Kidney glomerular epithelial cell (primary cell): ENCODE measurements at places on chromosomes 6 and 20.

- peak; percentile 64 for DNase-seq
Observed at GRCh38 chr6:30678964-30679726, 6.3 kb upstream of the DHX16 start.

DNA sequence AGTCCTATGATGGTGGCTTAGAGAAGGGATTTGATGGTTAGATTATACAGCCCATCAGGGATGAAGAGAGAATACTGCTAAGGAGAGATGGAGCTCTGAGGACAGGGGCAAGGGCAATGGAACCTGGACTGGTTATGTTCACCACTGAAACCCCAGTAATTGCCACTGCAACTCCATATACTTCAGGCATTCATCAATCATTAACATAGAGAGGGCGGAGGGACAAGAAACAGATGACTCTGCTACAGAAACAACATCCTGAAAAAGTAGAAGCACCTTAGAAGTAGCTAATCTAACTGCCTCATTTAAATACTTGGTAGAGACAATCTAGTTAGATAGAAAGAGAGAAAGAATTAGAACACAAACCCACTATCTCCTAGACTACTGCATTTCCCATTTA is 89.8 kb downstream of the MDN1 start:
- DNase-seq = peak; percentile 8

DNA sequence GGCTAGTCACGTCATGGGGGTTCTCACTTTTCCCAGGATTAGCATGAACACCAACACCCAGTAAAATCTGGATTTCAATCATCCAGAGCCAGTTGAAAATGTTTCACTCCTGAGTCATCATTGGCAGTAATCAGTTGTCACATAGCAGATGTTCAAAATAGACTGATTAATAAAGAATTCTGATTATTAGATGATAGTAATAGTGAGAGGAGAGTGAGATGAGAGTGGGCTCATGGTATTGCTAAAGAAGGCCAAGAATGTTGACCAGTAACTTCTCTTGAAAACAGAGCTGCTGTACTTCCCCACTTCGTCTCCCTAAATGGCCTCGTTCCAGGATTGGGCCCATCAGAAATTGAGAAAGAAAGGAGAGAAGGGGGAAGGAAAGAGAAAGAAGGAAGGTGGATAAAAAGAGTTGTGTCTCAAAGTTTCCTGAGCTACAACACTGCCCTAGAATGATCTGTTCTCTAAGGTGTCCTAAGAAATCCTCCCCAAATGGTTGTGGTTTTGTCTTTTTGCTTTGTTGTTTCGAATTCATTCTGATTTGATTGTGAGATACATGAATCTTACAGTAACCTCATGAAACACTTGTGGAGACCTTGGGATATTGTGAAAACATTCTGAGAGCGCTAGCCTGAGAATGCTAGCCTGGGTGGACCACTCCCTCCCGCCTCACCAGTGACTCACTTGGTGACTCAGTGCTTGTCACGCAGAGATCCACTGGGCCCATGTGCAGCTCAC is 502.2 kb upstream of the JARID2 start:
- peak; percentile 96 for DNase-seq

DNA sequence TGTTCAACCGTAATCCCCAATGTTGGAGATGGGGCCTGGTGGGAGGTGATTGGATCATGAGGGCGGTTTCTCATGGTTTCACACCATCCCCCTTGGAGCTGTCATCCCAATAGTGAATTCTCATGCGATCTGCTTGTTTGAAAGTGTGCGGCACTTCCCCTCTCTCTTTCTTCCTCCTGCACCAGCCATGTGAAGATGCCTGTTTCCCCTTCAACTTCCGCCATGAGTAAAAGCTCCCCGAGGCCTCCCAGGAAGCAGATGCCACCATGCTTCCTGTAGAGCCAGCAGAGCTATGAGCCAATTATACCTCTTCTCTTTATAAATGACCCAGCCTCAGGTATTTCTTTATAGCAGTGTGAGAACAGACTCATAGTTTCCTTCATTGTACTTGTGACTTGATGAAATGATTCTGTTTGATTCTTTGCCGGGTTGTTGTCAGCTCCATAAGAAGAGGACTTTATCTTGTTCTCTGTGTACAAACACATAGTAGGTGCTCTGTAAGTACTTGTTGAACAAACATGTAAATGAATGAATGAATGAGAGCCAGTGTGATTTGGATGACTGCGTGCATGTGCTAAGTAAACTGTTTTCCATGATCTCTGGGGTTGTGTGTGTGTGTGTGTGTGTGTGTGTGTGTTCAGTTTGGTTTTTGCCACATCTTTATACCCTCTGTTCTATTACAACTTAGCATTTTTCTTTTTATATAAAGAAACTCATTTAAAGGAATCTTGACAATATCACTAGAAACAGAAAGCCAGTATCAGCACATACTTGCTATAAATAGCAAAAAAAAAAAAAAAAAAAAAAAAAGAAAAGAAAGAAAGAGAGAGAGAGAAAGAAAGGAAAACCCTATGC is 22.5 kb upstream of the PTGIS start:
- no peak for DNase-seq

- no peak for DNase-seq
Observed at GRCh38 chr6:155100087-155100486, 105.0 kb downstream of the TIAM2 start.

DNA sequence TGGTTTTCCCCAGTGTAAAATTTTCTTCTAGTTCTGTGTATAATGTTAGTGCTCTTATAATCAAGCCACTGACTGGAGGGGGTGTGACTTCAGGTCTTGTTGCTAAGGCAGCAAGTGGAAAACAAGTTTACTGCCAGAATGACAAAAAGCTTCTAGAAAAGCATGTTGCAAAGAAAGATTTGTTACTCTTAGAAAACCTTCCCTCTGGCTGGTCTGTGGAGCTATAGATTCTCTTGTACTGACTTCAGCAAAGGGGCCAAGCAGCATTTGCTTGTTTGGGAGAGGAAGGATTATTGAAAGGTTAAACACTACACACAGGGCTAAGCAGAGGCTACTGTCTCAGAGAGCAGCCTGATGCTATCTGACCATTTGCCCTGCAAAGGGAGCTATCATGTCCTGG is 288.8 kb downstream of the BTBD9 start:
- peak; percentile 6 for DNase-seq

DNA sequence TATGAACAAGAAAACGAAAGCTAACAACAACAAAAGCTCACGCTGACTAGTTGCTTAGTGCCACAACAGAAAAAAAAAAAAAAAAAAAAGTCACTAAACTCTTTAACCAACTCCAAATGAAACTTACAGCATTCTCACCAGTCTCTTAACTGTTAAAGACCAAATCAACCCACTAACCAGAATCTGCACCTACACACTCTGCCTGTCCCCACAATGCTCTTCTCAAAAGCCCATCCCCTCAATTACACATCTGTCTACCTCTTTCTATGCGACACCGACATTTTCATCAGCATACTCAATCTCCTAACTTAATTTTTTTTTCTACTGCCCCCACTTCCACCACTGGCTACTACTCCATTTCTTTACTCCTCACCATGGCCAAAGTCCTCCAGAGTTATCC is 34.3 kb downstream of the NOL7 start:
- no peak for DNase-seq

- DNase-seq = no peak
Observed at GRCh38 chr6:33699739-33700138, 11.8 kb downstream of the UQCC2 start.

DNA sequence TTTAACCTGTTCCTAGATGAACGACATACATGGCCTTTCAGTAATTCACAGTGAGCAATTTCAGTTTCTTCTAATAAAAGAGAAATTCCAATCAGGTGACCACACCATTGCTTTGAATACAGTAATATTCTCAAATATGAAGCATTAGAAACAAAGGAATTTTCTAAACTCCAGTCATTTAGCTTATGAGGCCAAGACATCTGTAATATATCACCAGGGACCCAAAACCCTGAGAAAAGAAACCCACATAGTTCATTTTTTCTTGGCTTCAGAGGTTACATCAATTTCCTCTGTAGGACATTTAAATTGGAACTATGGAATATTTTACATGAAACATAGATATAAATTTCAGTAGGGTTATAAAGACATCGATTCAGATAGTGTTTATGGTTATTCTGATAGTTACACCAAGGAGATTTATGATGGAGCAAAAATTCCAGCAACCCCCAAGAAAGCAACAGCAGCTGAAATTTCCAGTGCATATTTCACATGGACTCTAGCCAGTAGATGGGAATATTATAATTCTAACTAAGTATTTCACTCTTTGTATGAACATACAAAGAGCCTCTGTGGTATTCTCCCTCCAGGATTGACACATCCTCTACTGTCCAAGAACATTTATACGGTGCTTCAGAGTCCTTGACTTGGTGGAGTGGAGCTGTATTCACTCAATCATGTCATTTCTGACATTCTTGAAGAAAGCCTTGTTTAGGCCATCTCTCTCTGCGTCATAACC is 82.9 kb downstream of the ADGRG6 start:
- DNase-seq = no peak

GRCh38 chr20:51695574-51696303 is 72.5 kb downstream of the ATP9A start:
- no peak for DNase-seq

- peak; percentile 38 for DNase-seq
Observed at GRCh38 chr6:69985180-69985579, 118.8 kb downstream of the COL19A1 start.

- no peak for DNase-seq
Observed at GRCh38 chr6:39494998-39495397, 172.5 kb upstream of the KCNK16 start.

GRCh38 chr6:165660857-165661663 is 2.0 kb downstream of the PDE10A start:
- no peak for DNase-seq

- no peak for DNase-seq
Observed at GRCh38 chr20:20466341-20466879, 98.5 kb downstream of the INSM1 start.

- DNase-seq = no peak
Observed at GRCh38 chr6:103326760-103327757, 1532.7 kb downstream of the HACE1 start.

GRCh38 chr6:160005861-160006540 is 37.1 kb downstream of the IGF2R start:
- no peak for DNase-seq

- no peak for DNase-seq
Observed at GRCh38 chr20:15937179-15937578, 636.1 kb downstream of the KIF16B start.

GRCh38 chr6:19325335-19325789 is 511.8 kb upstream of the ID4 start:
- no peak for DNase-seq

DNA sequence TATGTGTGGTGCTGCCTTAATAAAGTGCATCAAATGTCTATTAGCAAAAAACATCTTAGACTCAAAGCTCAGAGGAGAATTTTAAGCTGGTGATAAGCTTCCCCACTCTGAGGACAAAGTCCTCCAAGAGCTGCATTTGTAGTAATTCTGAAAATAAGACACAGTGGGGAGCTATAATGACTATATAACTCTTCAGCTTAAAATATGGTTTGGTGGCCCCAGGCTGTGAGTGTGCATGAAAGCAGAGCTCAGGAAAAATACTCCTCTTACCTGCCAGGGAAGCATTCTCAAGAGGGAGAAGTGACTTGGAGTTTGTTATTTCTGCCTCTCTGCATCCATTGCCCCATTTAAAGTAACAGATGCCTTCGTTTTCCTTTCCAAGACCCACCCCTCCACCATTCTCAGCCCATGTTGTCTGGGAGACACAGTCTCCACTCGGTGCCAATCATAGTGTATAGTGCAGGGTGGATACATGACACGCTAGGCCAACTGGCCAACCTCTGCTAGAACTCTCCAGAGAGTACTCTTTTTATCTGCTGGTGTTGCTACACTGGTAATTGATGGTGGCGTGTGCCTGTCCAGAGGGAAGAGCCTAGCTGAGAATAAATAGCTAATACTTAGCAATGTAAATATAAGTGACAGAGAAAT is 229.2 kb downstream of the PHF3 start:
- no peak for DNase-seq

DNA sequence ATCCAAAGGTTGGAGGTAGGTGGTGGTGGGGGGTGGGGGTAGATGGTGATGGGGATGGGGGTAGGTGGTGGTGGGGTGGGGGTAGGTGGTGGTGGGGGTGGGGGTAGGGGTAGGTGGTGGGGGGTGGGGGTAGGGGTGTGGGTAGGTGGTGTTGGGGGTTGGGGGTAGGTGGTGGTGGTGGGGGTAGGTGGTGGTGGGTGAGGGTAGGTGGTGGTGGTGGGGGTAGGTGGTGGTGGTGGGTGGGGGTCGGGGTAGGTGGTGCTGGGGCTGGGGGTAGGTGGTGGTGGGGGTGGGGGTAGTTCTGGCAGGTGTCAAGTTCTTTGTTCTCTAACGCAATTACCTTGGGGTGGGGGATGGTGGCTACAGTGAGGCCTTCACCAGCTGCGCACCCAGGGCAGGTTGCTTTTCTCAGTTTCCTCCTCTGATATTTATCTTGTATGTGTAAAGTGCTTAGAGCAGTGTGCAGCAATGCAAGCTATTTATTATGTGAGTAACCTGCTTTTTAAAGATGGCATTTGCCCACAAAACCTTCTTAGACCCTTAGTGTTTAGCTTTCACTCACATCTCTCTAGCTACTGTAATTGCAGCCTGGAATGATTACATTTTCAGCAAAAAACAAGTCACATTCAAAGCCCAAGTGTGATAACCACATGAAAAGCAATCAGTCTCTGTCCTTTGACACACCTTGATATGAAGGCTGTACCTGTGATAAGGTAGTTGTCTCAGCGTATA is 8.2 kb upstream of the CCDC167 start:
- no peak for DNase-seq

DNA sequence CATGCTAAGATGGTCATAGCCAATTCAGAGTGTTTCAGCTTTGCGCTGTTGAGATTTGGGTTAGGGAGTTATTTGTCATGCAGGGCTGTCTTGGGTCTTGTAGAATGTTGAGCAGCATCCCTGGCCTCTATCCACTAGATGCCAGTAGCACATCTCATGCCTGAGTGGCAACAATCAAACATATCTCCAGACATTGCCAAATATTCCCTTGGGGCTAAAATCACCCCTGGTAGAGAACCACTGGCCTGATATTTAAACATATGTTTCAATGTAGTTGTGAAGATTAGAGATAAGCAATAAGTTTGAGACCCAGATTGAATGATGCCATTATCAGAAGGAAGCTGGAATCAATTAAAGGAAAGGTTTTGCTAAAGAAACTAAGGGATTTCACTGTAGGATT is 463.3 kb downstream of the DOK5 start:
- no peak for DNase-seq

GRCh38 chr20:18989736-18990474 is 176.3 kb downstream of the SCP2D1 start:
- DNase-seq = no peak

DNA sequence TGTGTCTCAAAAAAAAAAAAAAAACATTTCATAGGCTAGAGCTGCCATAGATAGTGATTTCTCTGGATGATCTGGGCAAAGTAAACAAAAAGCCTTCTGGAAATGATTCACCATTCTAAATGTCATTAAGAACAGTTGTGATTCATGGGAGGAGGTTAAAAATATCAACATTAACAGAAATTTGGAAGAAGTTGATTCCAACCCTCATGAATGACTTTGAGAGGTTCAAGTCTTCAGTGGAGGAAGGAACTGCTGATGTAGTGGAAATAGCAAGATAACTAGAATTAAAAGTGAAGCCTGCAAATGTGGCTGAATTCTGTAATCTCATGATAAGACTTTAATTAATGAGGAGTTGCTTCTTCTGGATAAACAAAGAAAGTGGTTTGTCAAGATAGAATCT is 26.8 kb upstream of the MMP24 start:
- DNase-seq = no peak

GRCh38 chr6:110953633-110954303 is 4.7 kb upstream of the GTF3C6 start:
- no peak for DNase-seq
